ENCODE measurements at places on chromosomes 6 and 20.

DNA sequence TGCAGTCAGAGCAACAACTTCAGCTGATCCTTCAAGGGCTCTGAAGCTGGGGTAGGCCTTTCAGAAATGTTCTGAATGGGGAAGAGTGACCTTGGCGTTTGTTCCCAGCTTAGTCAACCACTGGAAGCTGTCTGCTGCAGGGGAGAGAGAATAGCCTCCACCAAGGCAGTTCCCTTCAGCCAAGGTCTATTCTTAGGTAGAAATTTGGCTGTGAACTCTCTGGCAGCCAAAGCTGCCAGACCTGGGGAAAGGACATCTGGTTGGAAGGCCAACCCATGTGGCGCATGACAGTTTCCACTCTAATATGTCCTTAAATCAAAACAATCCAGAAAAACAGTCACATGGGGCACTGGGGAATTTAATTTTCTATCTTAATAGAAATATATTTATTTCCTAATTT is 60.1 kb downstream of the FBXO5 start:
- no peak for DNase-seq

- DNase-seq = peak; percentile 34
These were observed 171.1 kb downstream of the MCHR2 start for GRCh38 chr6:99822741-99823512.

DNA sequence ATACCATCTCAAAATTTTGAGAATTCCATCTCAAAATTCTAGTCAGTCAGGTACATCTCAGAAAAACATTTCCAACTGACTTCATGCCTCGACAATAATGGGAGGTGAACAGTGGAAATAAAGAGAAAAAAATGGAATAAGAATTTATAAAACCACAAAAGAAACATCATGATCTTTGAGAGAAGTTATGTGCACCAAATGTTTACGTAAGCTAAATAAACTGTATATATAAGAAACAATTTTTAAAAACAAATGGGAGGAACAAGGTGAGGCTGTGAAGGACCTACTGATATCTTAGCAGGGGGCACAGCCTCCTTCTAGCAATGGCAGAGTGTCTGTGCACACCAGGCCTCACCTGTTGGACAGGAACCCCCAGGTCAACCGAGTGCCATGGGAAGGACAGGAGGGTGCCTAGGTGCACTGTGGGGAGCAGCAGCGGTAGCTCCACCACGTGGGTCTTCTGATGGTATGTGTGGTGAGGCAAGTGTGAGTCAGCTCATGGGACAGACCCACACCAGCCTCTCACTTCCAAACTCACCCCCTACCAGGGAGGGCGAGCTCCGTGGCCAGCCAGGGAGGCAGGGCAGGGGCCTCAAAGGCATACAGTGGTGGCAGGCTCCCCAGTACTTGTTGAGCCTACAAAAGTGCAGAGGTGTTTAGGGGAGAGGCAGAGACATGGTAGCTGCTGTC is 23.2 kb downstream of the DIDO1 start:
- DNase-seq = no peak

DNA sequence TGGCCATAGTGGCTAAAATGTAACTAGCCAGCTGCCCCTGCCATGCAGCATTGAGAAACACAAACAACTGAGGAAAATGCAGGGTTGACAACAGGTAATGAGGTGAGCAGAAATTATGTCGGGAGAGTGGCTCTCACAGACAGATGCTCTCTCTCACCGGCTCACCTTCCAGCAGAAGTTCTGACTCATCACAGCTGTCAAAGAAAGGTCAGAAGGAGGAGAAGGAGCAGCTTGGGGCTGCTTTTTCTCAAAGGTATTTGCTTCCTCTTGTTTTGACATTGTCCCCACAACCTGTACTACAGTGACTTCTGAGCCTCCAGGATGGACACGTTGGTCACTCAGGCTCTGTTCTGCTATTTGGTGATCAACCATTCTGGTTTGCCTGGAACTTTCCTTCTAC is 190.5 kb upstream of the HEY2 start:
- no peak for DNase-seq

- DNase-seq = no peak
These were observed 58.0 kb upstream of the CD2AP start for GRCh38 chr6:47419621-47420020.

- DNase-seq = no peak
These were observed 7.6 kb downstream of the RIMS4 start for GRCh38 chr20:44802702-44803101.

DNA sequence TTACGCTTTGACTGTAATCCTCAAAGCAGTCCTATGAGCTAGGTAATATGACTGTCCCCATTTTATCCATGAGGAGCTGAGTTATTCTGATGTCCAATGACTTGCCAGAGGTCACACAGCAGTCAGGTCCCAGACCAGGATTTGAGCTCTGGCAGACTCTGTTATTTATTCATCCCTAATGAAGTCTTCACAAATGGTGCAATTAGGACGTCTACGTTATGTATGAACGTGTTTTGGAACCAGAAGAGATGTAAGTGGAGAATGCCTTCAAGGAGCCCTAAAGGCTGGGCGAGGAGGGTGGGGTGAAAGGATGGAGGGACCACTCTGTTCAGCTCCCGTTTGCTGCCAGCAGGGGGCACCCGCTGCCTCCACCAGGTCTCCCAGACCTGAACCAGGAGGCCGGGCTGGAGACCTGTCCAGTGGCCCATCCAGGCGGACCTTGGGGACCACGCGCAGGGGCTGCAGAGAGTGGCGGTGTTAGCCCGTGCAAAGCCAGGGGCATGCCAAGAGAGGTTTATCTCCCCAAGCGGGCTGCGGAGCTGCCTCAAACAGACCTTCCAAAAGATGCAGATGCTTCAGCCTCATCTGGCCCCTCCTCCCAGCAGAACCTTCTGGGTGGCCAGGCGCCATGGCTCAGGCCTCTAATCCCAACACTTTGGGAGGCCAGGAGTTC is 15.2 kb upstream of the ZNF335 start:
- peak; percentile 42 for DNase-seq

DNA sequence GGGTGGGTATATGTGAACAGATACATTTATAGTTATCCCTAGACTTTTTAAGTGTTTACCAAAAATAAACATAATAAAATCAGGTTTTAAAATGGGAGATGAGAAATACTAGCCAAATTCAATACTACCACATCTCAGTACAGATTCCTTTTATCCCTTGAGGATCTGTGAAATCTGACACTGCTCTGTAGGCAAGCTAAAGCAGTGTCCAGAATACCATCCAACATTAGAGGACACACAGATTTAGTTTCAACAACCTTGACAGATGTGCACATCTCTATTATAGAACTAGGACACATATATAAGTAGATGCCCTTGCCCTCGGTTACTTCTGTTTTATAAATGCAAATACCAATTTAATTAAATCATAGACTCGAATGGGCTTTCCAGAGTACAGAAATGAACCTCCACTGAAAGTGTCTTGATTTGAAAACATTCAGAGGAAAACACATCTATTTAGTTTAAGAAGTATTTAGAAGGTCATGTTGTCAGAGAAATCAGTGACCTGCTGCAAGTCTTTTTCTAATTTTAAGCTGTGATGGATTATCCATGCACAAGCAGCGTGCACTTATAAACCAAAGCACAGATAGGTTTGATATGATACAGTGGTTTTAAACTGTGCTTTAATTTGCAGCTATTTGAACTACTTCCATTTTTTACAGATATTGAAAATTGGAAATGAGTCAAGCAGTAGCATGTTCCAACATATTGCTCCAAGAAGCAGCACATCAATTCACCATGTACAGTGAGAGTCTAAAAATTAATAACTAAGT is 156.3 kb upstream of the EPHA7 start:
- DNase-seq = no peak
